Stimulated activated CD8-positive, alpha-beta memory T cell treated with anti-CD3 and anti-CD28 coated beads, Interleukin-15, amount 100 ng/mL, for 4 hours (primary cell): ENCODE measurements at places on chromosomes 3 and 15.
A peak's percentile ranks its signal among the peaks of the same experiment; 100 is the strongest.

DNA sequence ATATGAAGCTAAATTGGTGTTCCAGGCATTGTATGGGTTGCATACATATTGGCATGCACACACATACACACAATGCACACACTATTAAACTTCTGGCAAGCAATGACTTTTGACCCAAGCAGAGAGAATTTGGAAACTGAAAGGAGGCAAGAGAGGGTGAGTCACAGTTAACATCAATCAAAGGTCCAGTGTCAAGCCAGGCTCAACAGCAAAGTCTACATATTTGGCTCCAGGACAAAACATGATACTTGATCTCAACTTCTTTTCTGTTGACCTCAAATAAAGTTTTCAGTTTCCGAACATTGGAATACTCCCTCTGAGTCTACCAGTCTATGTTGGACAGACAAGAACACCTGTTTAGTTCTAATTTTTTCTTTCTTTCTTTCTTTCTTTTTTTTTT, 28.3 kb downstream of the IL12A start:
- no peak for DNase-seq

DNA sequence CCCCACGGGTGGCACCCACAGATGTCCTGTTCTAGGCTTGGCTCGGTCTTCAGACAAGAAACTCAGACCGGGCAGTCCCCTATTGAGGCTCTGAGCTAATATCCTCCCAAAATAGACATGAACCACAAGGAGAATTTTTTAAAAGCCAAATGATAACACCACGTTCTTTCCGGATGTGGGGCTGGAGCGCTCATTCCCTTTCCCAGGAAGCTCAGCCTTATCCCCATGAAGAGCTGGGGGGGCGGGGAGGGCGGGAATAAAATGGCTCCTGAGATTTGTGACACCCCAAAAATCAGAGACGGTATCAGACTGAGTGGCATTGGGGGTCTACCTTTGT, 1.1 kb downstream of the SLC6A1 start:
- no peak for DNase-seq

- DNase-seq: no peak
Observed at GRCh38 chr3:98766924-98767323, 3.8 kb downstream of the ST3GAL6 start.

- no peak for DNase-seq
Observed at GRCh38 chr15:47516558-47516957, 200.7 kb upstream of the SEMA6D start.

DNA sequence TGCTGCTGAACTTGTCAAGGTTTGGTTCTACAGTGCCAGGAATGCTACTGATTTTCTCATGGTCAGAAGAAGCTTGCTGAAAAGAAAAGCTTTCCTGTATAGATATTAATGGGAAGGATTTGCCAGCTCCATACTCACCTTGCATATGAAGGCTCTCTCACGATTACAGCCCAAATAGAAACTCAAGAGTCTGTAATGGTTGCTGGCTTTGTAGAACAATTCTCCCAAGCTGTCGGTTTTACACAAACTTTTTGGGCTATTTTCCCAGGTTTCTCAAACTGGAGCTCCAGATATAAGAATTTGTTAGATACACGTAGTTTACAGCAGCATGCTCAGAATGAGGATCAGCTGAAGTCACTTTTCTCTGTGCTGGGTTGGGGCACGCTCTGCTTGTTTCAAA, 30.1 kb upstream of the LRRC3B start:
- DNase-seq: no peak

DNA sequence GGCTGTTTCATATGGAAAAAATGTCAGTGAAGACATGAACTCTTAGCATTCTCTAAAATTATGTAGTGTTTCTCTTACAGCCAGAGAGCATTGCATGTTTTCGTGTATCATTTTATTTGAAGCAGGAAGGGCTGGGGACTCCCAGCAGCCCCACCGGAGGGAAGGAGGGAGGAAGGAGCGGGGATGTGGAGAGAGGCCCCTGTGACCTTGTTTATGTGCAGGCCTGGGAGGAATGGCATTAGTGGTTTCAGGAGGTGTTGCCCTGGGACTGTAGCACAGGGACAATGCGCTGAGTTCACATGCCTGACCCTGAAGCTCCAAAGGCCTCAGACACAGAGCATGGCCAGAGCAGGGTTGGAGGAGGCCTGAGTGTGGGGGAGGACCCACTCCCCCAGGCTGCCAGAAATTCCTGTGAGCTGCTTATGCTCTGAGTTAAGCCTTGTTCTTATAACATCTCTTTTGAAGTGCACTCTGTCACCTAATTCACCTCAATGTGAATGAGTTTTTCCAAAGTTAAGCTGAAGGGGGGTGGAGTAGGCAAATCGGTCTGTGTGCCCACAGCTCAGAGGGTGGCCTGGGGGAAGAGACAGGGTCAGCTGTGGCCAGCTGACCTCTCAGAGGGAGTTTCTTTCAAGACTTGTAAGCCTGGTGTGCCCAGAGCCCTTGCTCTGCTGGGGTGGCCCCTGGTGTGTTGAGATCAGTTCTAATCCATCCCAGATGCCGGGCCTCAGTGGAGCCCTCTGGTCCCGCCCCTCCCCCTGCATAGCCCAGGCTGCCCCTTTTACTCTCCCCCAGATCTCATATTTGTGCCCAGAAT, 3.9 kb upstream of the RNU6-1 start:
- DNase-seq: no peak

GRCh38 chr3:125349556-125350165, 25.5 kb downstream of the ZNF148 start:
- no peak for DNase-seq

DNA sequence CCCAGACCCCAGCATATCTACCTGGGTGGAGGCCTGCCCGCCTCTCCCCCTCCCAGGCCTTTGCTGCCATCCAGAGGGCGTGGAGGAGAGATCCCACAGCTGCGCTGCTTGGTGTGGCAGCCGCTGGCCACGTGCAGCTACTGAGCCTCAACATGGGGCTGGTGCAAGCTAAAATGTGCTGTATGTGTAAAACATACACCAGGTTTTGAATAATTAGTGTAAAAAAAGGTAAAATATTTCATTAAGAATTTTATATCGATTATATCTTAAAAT, 95.8 kb downstream of the SEC22A start:
- DNase-seq: no peak

DNA sequence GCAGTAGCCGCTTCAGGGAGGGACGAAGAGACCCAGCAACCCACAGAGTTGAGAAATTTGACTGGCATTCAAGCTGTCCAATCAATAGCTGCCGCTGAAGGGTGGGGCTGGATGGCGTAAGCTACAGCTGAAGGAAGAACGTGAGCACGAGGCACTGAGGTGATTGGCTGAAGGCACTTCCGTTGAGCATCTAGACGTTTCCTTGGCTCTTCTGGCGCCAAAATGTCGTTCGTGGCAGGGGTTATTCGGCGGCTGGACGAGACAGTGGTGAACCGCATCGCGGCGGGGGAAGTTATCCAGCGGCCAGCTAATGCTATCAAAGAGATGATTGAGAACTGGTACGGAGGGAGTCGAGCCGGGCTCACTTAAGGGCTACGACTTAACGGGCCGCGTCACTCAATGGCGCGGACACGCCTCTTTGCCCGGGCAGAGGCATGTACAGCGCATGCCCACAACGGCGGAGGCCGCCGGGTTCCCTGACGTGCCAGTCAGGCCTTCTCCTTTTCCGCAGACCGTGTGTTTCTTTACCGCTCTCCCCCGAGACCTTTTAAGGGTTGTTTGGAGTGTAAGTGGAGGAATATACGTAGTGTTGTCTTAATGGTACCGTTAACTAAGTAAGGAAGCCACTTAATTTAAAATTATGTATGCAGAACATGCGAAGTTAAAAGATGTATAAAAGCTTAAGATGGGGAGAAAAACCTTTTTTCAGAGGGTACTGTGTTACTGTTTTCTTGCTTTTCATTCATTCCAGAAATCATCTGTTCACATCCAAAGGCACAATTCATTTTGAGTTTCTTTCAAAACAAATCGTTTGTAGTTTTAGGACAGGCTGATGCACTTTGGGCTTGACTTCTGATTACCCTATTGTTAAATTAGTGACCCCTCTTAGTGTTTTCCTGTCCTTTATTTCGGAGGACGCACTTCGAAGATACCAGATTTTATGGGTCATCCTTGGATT, at the start of gene MLH1:
TSS of gene MLH1 (plus strand) at position 193 of the 958 bp plus-strand sequence. CDS start at position 223, 30 bp downstream.
- peak; percentile 85 for DNase-seq

DNA sequence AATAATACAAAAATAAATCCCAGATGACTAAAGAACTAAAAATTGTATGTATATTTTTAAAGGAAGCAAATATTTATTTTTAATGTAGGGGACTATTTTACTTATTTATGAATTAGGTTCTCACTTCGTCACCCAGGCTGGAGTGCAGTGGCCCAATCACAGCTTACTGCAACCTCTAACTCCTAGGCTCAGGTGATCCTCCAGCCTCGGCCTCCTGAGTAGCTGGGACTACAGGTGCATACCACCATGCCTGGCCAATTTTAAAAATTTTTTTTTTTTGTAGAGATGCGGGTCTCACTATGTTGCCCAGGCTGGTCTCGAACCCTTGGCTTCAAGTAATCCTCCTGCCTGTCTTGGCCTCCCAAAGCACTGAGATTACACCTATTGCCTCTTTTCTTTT, 42.6 kb downstream of the CMTM7 start:
- no peak for DNase-seq

GRCh38 chr3:123872621-123873020, 11.5 kb downstream of the MYLK start:
- no peak for DNase-seq

GRCh38 chr15:40300367-40300766, 7.4 kb downstream of the PLCB2 start:
- no peak for DNase-seq

GRCh38 chr3:135135445-135135844, 340.4 kb downstream of the EPHB1 start:
- no peak for DNase-seq

DNA sequence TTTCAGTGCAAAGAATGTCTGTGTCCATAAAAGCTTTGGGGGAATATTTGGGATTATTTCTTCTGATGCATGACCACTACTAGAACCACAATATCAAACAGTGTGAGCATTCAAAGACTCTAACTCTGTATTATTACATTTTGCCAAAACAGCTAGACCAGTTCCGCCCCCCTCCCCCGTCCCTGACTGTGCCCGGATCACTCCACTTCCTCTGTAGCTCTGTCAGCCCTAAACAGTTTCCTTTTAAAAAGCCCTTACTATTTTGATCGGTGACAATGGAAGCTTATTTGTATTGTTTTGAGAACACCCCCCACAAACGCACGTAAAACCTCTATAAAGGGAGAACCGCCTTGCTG, 36.6 kb upstream of the EPHB3 start:
- no peak for DNase-seq

DNA sequence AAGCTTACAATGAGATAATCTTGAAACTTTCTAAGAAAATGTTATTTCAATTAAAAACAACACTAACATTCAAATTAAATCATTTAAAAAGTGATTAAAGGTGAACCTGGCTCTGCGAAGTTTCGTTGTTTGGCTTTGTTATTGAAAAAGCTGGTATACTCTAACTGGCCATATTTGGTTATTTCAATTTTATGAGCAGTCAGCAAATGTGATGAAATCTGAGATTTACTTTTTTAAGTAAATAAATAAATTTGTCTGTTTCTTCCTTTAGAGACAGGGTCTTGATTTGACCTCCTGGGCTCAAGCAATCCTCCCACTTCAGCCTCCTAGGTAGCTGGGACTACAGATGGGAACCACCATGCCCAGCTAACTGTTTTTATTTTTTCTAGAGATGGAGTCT, 38.0 kb downstream of the CDV3 start:
- no peak for DNase-seq

- DNase-seq: no peak
Observed at GRCh38 chr3:72892081-72892775, 4.4 kb downstream of the GXYLT2 start.

DNA sequence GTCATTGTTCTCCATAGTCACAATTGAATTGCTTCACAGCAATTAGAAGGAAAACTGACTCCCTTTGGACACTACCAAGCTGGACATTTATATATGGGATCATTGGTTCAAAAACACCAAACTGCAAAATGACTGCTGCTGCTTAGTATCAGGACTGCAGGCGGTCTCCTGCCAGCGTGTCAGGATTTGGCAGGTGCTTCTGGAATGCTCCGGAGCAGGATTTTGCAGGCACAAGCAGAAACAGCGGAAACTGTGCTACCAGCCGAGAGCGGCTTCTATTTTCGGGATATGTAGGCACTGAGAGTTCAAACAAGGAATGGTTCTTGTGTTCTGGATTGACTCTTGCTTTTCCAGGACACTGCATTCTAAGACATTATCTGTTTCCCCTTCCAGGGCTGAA, 95.5 kb downstream of the SSR3 start:
- no peak for DNase-seq

- DNase-seq: peak; percentile 18
Observed at GRCh38 chr3:195441992-195442572, 738 bp downstream of the ACAP2 start.

DNA sequence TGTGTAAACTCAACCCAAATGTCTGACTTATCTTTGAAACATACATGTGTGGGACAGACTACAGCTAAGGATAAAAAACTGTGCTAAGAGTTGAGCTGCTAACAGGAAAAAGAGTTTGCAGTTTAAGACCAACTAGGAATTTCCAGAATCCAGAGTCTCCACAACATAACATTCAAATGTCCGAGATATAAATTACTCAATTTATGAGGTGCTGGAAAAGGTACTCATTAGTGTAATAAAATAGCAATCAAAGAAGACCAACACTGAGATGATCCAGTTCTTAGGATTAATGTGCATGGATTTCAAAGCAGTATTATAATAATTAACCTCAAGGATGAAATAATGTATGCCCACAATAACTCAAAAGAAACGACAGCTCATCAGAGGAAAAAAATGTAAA, 426.5 kb upstream of the KCNMB2 start:
- no peak for DNase-seq

GRCh38 chr15:66027268-66027805, 158.0 kb downstream of the RAB11A start:
- no peak for DNase-seq

DNA sequence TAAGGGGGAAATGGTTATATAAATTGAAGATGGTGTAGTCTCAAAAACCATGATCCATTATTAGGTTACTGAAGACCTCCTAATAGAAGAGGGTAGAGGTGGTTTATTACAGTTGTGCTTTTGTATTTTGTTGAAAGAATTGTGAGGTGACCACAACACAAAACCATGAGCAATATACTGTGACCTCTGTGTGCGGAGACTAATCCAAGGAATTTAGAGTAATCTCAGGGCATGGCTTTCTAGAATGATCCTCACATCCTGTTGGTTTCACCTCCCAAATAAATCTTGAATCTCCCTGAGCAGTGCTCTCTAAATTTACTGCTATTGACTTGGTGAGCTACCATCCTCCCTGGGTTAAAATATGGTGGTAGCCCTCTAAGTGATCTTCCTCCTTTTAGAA, 52.3 kb downstream of the PTPRG start:
- DNase-seq: no peak

DNA sequence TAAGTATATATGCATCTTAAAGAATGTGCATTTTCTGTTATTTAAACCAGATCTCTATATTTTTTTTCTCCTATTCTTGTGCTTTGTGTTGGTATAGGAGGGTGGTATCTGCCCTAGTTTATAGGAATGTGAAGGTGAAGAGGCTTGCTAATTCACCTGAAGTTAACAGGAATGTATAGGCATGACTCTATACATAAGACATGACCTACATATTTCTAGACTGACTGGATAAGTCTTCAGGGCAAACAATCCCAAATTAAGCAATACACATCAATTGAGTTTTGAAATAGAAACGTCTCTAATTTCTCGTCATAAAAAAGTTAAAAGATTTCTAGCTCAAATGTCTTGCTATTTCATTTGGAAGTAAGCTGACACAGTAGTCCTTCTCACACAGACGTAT, 410.0 kb downstream of the DIPK2A start:
- DNase-seq: no peak

GRCh38 chr3:72176537-72177041, 391.6 kb upstream of the PROK2 start:
- no peak for DNase-seq
